ENCODE measurements at places on chromosomes 3 and 15.

DNA sequence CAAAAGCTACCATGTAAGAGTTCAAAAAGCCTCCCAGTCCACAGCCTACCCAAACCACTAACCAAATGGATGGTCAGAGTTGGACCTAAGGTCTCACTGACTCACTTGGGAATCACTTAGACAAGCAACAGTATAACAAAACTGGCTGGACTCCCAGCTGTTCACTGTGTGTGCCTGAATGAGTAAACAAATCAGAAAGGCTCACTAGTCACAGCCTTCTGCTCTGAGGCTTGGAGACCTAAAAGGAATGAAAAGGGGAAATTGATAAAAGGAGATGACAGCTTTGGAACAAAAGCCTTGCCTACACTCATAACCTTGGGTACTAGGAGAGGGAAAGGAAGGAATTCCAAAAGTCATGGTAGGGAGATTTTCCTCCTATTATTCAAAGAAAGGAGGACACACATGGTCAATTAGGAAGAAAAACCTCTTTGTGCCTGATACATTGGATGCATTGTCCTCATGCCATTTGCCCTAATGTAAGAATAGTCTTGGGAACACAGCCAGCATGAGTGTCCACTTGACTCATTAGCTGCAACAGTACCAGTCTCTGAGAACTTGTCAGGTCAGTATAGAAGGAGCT, 92.3 kb downstream of the FRMD5 start:
- DNase-seq: no peak

GRCh38 chr15:31606194-31606669, 279.6 kb downstream of the KLF13 start:
- DNase-seq: no peak

DNA sequence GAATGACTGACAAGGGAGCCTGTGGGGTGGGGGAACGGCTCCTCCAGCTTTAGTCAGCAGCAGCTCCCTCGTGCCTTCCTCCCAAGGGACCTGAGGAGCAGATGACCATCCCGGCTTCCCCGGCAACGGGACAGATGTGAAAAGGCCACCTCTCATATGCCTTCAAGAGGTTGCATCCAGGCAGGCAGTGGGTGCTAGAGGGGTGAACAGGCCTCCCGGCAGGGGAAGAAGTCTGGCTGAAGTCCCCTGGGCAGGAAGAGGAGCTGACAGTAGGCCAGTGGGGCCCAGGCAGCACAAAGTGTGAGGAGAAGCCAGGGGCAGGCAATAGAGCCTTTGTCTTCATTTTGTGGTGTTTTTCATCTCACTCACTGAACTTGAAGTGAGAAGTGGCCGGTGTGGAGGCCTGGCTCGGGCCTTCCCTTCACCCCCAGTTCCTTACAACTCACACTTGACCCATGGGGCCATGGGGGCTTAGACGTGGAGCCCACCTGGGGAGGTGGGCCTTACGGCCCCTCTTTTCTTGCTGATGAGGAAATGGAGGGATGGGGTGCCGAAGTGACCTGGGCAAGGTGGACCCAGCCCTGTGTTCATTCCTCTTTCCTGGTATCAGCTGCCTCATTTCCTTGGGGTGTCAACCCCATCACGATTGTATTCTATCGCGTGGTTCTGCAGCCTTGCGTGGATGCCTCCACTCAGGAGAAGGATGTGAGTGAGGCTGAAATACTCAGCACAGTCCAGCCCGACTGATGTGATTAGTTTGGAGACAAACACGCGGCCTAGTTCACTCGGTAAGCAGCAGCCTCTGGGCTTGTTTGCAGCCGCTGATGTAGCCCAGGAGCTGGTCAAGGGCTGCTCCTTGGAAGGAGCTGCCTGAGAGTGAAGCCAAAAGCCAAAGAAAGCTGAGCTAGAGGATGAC, 115.5 kb upstream of the ALDH1A3 start:
- DNase-seq: no peak

- DNase-seq: no peak
Measured at GRCh38 chr3:140180603-140181002, 245.6 kb downstream of the CLSTN2 start.

DNA sequence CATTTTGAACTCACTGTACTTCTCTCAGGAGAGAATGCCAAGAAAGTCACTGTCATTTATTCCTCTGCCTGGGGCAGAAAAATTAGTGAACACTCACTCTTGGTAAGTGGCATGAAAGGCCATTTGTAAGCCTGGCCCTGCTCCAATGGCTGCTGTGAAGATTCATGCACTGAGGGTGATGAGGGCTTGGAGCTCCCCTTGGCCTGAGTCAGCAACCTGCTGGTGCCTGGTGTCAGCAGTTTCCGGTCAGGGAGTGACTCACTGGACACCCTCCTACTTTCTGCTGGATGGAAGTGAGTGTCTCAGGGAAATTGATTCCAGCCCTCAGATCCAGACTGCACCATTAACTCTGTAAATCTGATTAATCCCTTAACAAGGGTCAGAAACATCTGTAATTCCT, 37.6 kb downstream of the TRA2B start:
- no peak for DNase-seq

DNA sequence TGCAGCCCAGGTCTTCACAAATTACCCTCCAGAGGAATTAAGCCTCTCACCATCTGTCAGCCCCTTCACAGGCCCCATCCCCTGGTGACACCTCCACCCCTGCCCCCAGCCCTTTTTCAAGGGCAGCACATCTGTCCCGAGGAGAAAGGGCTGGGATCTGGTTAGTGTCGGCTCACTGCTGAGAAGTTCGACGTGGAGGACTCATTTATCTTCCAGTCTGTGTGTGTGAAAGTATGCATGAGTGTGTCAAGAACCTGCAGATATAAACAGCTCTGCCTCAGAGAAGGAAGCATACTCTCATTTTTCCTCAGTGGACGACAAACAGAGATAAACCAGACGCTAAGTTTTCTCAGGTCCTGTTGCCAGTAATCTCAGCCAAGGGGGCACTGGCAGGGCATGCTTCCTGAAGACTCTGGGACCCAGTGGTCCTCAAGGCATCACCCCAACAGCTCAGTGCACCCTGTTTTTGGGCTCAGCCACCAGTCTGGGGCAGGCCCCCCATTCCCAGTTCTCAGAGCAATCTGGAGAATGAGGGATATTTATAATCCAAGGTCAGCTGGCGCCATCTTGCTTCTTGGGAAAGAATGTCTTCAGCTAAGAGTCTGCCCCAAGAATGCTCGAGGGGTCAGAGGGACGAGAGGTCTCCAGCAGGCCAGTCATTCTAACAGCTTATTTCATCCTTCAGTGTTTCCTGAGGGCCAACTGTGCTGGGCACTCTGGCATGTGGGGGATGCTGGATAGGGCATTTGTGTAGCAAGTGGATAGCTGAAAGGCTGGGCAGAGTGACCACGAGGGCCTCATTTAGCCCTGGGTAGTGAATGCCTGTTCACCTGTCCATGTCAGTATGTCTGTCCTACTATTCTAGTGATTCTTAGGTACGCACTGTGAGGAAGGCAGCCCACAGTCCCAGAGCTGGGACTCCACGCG, 73.6 kb downstream of the ADCY5 start:
- no peak for DNase-seq

- DNase-seq: no peak
Measured at GRCh38 chr3:134645515-134645914, 5.3 kb downstream of the KY start.

DNA sequence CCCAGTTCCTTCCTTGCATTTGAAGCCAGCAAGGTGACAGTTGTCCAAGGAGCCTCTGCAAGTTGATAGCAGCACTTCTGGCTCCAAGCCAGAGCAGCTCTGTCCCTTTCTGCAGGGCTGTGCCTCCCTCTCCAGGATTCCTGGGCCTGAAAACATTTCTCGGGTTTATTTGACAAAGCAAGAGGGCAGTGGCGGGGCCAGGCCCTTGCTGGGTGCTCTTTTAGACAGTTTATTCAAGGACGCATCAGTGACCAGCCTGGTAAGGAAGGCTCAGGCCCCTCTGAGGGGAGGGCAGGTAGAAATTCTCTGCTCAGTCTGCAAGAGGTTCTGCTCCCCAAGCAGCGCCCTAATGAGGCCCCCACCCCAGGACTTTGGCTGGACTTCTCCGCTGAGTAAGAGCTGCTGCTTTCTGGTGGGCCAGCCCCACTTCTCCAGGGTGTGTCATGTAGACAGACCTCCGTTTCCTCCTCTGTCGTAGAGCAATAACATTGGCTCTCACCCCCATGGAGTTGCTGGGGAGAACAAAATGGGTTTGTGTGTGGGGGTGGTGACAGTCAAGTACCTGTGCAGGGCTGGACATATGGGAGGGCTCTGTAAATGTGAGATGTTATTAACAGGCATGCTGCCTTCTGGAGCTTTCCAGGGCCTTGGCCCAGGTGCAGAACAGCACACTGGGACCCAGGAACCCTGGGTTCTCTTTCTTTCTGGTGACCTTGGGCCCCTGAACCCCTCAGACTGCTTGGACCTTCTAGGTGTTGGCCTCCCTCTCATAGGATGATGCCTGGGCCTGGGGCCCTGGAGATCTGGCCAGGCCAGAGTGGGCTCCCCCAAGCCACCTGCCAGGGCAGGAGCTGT, 146.2 kb upstream of the TLE3 start:
- DNase-seq: no peak

DNA sequence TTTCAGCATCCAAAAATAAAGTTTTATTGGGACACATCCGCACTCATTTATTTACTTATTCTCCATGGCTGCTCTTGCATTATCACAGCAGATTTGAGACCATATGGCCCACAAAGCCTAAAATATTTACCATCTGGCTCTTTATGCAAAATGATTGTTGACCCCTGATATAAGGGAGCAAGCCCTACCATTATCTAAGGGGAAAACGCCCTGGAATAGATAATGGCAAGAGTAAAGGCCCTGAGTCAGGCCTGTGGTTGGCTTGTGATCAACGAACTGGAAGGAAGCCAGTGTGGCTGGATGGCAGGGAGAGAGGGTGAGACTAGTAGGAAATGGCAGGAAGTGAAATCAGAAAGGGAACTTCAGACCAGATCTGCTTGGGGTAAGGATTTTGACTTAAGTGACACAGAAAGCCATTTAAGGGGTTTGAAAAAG, 24.6 kb upstream of the DMXL2 start:
- no peak for DNase-seq

- DNase-seq: no peak
Measured at GRCh38 chr15:69476704-69477473, 24.3 kb downstream of the RPLP1 start.

DNA sequence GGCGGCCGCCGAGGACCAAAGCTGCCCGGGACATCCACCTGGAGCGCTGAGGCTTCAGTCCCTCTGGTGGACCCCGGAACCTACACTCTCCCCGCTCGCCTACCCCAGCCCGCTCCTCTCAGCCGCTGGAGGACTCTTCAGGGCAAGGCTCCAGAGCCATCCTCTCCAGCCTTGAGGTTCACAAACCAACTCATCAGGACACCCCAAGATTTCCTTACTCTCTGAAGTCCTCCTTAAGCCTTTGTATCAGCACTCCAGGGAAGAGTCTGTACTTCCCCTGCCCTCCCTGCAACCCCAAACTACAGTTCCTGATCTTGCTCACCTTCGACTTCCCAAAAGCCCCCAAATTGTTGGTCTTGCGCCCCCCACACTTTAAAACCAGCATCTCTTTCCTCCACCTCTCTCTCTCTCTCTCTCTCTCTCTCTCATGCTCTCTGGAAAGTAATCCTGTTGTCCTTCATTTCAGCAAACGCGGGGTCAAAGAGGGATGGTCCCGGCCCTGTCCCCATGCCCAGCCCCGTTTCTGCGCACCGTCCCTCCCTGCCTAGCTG, 438 bp downstream of the THBS1 start:
- no peak for DNase-seq

DNA sequence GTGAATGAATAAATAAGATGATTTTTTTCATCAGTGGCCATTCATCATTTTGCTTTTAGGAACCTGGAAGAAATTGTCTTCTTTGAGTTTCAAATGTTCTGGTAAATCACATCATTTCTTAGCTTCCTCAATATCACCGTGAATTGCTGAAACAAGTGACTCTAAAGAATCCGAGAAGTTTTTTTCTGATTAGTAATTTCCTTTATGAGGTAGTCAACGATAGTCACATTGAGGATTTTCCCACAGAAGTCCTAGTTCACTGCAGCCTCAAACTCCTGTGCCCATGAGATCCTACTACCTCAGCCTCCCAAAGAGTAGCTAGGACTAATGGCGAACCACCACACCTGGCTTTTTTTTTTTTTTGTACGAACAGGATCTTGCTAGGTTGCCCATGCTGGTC, 3.6 kb upstream of the TMPRSS7 start:
- DNase-seq: no peak

DNA sequence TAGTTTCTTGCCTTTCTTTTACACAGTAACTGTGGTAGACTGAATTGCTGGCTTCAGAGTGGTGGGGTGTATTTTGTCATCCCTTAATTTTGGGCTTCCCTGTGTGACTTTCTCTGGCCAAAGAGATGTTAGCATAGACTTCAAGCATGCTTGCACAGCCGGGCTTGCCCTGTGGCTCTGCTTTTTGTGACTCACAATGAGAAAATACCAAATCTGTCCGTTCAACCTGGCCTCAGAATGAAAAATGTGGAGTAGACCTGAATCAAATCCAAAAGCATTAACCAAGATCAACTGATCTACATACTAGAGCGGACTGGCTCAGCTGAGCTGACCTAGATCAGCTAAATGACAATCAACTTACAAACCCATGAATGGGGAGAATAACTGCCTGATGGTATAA, 51.4 kb downstream of the PLAAT1 start:
- no peak for DNase-seq

- no peak for DNase-seq
Measured at GRCh38 chr3:178964551-178964950, 107.1 kb downstream of the ZMAT3 start.

GRCh38 chr3:20023623-20024405, 11.8 kb upstream of the PP2D1 start:
- DNase-seq: no peak

GRCh38 chr3:50271314-50271936, 2.5 kb downstream of the SEMA3B start:
- no peak for DNase-seq

DNA sequence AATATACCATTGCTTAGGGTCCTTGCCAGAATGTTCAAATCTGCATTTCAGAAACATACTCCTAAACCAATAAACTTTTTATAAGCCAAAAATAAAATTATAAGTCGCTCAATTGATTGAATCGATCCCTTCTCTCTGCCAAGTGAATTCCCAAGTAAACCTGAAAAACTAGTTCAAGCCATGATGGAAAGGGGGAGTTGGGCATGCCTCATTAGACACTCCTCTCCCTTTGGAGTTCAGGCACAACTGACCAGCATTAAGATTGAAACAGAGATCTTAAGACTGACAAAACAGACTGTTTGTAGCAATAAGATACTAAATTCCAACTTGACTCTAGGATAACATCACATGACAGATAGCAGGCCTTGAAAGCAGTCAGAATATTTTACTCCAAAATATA, 113.7 kb upstream of the RASGRP1 start:
- DNase-seq: no peak

DNA sequence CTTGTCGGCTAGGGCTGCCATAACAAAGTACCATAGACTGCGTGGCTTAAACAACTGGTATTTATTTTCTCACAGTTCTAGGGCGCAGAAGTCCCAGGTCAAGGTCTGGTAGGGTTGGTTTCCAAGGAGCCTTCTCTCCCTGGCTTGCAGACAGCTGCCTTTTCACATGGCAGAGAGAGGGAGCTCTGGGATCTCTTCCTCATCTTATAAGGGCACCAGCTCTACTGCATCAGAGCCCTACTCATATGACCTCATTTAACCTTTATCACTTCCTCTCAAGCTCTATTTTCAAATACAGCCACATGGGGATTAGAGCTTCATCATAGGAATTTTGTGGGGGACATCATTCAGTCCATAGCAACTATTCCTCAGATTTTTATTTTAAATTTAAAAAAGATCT, 17.6 kb upstream of the PAQR9 start:
- DNase-seq: no peak

GRCh38 chr3:128468791-128469527, 2.3 kb upstream of the DNAJB8 start:
- no peak for DNase-seq

Data from stimulated activated CD8-positive, alpha-beta memory T cell treated with anti-CD3 and anti-CD28 coated beads, Interleukin-15, amount 100 ng/mL, for 4 hours (primary cell).